Right cardiac atrium (tissue), 5 donors: ENCODE measurements at places on chromosomes 5 and 9.
A peak's percentile ranks its signal among the peaks of the same experiment; 100 is the strongest.

DNA sequence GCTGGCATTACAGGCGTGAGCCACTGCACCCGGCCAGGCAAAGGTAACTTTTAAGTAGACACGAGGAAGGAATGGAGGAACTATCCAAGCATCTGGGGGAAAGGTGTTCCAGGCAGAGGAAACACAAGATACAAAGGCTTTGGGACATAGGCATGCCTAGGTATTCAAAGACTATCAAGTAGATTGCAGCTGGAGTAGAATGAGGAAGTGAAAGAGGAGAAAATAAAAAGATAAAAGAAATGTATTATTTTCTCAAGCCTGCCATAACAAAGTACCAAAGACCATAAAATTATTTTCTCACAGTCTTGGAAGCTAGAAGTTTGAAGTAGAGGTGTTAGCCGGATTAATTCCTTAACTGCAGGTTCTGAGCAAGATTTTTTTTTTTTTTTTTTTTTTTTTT lies 39.9 kb upstream of the GRIN3A start:
- DNase-seq: no peak

DNA sequence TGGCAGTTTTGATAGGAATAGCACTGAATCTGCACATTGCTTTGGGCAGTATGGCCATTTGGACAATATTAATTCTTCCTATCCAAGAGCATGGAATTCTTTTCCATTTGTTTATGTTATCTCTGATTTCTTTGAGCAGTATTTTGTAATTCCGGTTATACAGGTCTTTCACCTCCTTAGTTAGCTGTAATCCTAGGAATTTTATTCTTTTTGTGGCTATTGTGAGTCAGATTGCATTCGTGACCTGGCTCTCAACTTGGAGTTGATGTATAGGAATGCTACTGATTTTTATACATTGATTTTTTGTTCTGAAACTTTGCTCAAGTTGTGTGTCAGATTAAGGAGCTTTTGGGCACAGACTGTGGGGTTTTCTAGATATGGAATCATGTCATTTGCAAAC lies 24.0 kb downstream of the TMEM161B start:
- DNase-seq: no peak

GRCh38 chr5:71778678-71779276 lies 59.7 kb downstream of the CARTPT start:
- peak; percentile 65 for DNase-seq

DNA sequence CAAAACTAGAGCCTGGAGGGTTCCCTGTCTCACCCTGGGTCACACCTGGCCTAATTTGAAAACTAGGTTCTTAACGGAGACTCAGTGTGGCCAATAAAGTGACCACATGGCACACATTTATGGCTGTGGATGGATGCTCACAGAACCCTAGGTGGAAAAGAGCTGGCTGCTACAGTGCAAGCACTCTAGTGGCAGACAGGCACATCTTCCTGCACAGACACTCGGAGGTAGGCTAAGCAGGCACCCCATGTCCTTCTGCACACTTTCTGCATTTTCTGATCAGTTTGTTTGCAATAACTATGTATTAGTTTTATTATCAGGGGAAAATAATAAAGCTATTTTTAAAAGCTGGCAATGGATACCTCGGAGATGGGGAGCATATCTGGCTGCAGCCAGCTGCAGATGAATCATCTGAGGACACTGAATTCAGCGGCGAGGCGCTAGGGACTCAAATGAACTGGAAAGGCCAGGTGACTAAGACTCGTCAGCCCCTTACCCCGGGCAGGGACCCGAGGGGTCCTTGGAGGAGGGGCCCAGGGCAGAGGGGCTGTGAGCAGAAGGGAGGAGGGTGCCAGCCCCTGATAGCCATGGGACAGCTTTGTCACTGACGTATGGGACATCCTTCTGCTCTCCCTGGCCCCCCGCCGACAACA lies 96.2 kb downstream of the OLFM1 start:
- peak; percentile 23 for DNase-seq

GRCh38 chr5:157989296-157989695 lies 130.4 kb upstream of the CLINT1 start:
- DNase-seq: no peak

- DNase-seq: no peak
These were observed 29.0 kb upstream of the MVB12B start for GRCh38 chr9:126297661-126298060.

DNA sequence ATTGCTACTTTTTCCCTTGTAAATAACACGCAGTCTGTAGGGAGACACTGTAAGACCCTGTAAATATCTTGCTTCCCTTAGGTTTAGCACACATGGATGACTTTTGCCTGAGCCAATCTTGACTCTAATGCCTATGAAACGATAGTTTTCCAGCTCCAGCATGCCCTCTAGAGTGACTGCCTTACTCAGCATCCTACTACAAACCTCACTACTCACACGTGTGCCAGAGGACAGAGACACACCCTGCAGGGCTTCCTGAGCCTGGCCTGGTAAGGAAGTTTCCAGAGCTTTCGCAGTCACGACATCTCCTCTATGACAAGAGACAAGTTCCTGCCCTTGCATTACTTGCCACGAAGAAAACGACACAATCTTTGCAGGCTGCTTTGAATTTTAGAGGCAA lies 138.1 kb downstream of the ATPSCKMT start:
- DNase-seq: no peak

GRCh38 chr5:127650022-127650421 lies 1.1 kb downstream of the CTXN3 start:
- peak; percentile 24 for DNase-seq

DNA sequence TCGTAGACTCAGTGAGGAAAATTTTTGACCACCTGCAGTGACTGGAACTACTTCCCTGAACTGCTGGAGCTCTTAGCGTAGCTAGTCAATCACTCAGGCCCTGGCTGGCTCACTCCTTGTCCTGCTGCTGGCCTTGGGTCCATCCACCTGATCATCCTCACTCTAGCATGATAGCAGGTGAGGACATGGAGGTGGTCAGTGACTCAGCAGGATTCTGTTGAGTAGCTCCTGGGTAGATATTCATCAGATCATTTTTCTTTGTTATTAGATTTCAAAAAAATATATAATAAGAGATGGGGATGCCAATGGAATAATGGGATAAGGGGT lies 25.0 kb upstream of the SEMA4D start:
- DNase-seq: no peak

GRCh38 chr9:73231203-73231602 lies 79.5 kb downstream of the ANXA1 start:
- no peak for DNase-seq

GRCh38 chr5:149990518-149991376 lies 9.7 kb downstream of the TIGD6 start:
- DNase-seq: peak; percentile 62
